BE2C (cell line): ENCODE measurements at places on chromosomes 6 and 20.

- DNase-seq: no peak
These were observed 22.9 kb downstream of the TOX2 start for GRCh38 chr20:43937591-43937990.

DNA sequence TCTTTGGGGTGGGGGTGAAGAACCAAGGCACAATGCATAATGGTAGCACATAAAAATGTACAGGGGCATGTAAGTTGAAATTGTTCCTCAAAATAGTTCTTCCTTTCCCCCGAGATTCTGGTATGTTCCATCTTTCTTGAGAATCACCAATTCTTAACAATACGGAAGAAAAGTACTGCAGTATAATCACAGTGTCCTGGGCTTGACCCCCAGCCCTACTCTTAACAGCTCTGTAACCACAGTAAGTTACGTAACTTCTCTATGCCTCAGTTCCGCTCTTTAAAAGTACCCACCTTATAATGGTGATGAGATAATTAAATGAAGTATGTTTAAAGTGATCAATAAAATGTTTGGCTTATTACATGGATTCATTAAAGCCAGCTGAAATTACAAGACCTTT, 104.5 kb downstream of the SMLR1 start:
- no peak for DNase-seq

- no peak for DNase-seq
These were observed 78.3 kb downstream of the MAFB start for GRCh38 chr20:40610730-40611129.

DNA sequence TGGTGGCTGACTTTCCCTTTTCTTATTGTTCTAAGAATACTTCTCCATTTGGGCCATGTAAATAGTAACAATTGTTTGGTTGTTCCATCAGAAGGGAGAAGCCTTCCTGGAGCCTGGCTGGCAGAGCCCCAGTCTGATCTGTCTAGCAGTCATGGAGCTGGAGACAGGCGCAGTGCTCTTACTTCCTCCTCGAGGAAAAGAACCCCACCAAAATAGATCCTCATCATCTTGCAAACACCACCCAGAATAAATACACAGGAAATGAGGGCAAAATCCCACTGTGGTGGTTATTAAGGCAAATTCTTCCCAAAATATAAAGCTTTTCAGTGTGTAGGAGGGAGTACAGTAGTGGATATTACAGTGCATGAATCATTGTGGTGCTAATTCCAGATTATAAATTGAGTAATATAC, 195.1 kb upstream of the SGK1 start:
- DNase-seq: no peak

- DNase-seq: no peak
These were observed 104.7 kb upstream of the SRSF6 start for GRCh38 chr20:43352996-43353395.

- DNase-seq: no peak
These were observed 12.0 kb downstream of the LMBRD1 start for GRCh38 chr6:69784595-69785377.

GRCh38 chr6:85887461-85887860, 244.8 kb upstream of the SYNCRIP start:
- no peak for DNase-seq

DNA sequence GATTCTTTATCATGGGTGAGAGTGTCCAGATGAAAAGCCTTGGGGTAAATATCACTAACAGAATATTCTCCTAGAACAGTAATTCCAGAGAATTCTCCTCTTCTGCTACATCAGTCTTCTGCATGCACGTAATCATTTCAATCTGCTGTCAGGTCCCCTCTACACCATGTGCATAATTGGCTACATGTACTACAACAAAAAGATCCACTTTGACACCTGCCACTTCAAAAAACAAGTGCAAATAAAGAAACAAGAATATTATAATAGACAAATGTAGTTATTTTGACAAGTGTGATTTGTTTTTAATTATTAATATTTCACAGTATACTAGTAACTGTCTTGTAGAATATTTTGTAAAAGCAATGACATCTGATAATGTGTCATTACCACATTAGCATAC, 154.2 kb downstream of the SAMD5 start:
- DNase-seq: no peak

DNA sequence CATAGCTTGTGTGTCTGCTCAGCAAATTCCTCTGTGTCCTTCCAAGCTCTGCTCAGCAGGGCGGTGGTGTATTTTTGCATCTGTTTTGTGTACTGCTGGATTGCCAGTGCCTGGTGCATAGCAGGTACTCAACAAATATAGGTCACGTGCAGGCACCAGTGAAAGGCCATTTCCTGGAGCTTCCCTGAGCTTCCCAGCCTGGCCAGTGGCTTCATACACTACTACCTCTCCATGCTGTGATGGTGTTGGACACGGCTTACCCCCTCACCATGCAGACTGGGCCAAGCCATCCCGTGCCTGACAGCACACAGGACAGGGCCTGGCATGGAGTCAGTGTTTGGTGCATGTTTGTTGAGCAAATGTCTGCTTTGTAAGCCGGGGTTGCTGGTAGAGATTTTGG, 7.7 kb upstream of the PHACTR3 start:
- no peak for DNase-seq

DNA sequence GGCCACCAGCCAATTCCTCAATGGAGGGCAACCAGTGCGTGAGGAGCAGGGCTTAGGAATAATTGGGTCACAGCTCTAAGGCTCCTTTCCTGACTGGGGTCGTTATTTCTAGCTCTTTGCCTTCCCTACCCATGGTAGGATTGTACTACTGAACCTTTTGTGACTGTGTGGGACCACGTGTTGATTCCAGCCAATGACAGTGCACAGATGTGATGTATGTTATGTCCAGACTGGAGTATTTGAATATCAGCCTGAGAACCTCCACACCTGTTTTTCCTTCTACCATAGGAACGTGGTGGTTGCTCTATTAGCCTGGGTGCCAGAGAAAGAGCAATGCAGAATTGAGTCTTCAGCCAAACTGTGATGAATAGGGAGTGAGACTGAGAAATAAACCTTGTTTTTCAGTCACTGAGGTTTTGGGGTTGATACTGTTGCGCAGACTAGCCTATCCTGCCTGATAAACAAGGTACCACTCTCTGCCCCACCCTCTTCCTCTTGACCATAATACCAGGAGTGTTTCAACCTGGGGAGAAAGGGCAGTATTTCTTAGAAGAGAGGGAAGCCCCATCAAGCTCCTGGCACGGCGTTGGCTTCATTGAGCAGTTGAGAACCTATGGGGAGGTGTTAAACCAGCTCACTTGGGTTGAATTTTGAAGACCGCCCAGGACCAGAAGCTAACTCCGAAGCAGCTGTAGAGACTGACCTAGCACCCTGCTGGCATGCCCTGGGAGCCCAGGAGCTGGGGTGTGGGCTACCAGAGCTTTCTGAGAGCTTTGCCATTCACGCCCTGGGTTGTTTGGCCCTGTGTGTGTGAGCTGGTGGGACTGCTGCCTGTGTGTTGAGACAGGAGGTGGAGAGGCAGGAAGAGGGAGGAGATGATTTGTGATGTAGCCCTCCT, 105.5 kb upstream of the BACH2 start:
- DNase-seq: no peak

GRCh38 chr6:155106456-155107115, 111.5 kb downstream of the TIAM2 start:
- no peak for DNase-seq

GRCh38 chr6:25831532-25832306, at the start of gene SLC17A1:
SLC17A1 (minus strand) TSS chr6:25832052; CDS start chr6:25830557, 1,495 bp downstream.
- DNase-seq: no peak

DNA sequence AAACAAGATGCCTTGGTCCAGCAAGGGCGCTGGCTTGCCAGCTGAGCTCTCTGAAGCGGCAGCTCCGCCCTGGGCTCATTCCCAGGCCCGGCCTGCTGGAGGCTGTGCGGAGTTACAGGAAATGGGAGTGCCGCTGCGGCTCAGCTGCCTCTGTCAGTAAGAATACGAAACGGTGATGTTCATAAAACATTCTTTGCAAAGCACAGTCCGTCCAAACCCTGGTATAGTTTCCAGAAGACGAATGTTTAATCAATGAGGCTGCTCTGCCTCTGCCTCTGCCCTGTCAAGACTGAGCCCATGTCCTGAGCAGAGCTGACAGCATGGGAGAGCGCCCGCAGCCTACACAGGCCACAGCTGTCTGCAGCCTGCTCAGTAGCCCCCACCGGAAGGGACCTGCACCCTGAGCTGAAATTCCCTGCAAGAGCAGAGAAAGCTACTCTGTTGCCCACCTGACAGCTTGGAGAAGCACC, 153.3 kb upstream of the SNX9 start:
- DNase-seq: peak; percentile 73

DNA sequence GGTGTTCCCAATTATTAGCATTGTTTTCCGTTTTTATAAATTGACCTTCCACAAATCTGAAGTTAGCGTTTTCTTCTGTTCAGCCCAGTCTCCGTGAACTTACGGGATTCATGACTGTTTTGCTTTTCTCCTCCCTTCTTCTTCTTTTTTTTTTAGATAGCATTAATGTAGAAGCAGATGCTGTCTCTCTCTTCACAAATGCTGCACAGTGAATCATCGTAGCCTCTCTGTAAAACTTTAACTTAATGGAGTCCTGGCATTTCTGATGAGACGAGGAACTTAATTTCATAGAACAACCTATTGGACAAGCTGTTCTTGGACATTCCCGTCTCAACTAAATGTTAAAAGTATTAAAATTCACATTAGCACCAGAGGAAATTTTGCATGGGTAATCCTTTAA, 138.0 kb upstream of the EEF1E1 start:
- DNase-seq: no peak

DNA sequence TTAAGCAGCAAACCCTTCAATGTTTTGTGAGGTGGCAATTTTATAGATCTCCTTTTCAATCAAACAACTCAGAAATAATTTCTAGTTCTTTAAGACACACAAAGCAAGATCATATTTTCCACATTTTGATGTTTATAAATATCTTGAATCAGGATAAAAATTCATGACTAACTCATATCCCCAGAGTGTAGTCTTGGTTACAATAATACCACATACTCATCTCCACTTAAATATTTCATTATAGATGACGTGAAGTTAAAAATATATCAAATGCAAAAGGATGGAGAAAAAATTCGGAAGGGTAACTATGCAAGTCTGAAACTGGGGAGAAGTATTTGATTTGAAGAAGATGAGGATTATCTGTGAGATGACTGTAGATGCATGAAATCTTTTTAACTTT, 59.8 kb upstream of the HIVEP1 start:
- DNase-seq: no peak

DNA sequence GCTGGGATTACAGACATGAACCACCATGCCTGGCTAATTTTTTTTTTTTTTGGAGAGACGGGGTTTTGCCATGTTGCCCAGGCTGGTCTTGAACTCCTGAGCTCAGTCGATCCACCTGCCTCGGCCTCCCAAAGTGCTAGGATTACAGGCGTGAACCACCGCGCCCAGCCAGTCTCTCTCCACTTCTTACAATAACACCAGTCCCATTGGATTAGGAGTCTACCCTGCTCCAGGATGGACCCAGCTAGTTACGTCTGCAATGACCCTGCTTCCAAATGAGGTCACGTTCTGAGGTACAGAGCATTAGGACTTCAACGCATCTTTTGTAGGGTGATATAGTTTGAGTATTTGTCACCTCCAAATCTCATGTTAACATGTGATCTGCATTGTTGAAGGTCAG, 146.9 kb upstream of the MYLIP start:
- DNase-seq: no peak

GRCh38 chr6:148203281-148203925, 139.2 kb upstream of the SASH1 start:
- DNase-seq: no peak

- peak; percentile 78 for DNase-seq
These were observed 75.2 kb downstream of the OR2B2 start for GRCh38 chr6:27836783-27837624.

GRCh38 chr6:12637960-12638641, 78.5 kb upstream of the PHACTR1 start:
- peak; percentile 34 for DNase-seq

DNA sequence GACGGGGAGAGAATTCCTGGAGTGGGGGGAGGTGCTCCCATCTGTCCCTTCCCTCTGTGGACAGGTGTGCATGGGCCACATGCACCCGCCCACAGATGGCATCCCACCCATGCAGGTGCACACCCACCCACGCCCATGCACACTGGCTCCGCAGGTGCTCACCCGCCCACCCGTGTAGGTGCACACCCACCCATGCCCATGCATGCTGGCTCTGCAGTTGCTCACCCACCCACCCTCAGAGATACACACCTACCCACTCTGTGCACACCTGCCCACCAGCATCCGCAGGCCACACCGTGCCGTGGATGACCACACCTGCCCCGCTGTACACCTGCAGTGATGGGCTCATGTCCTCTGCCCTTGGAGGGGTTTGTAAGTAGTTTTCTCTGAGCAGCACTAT, 132.0 kb downstream of the PHACTR3 start:
- no peak for DNase-seq

- DNase-seq: no peak
These were observed 70.2 kb downstream of the FILIP1 start for GRCh38 chr6:75423386-75423785.

GRCh38 chr6:92114797-92115196, 1304.6 kb downstream of the EPHA7 start:
- DNase-seq: no peak

GRCh38 chr20:44583157-44583556, 778 bp downstream of the PKIG start:
- no peak for DNase-seq

- no peak for DNase-seq
These were observed 10.2 kb downstream of the BMP7 start for GRCh38 chr20:57256205-57256604.

DNA sequence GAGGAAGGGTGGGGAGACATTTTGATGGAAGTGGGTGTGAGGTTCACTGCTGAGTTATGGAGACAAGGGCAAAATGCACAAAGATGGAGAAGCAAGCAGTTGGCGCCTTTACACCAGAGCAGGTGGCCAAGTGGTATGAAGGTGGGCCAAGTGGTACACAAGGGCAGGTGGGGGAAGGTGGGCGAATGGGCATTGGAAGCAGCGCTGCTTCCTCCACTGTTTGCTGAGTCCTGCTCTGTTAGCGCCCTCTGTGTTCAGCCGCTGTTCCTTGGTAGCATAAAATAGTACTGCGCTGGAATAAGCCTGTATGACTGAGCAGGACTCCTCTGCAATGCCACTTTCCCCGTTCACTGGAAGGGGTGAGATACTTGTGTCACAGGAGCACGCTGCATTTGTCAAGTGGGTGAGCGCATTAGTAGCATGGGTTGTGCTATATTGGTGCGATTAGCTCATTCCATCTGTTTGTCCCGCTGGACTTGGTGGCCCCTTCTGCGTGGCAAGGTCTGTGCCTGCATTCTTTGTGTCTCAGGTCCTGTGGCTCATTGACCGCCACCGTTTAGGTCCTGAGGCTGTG, 116.4 kb downstream of the TOX2 start:
- no peak for DNase-seq

DNA sequence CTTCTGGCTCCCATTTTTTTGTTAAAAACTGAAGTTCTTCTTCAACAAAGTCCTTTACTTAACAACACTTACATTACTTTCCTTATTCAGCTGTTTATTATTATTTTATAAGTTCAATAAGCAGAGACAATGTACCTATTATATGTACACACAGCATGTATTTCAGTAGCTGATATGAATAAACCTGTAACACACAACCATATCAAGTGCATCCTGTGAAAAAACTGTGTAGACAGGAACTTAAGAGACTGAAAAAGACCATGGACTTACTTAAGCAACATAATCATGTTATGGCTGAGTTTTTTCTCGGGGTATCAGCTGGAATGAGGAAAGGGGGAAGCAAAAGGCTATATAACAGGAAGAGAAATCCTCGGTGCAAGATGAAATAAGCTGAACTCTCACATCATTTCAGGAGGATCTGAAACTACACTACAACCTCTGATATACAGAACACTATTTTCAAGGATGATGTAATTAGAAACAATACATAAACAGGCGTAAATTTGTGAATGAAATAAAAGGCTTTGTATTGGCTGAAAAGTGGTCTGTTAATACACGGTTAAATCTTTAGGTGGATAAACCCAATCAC, 70.9 kb downstream of the REV3L start:
- DNase-seq: no peak
